Aorta (tissue), 5 donors: ENCODE measurements at places on chromosomes 5 and 9.

GRCh38 chr5:58127255-58128220 is 332.3 kb downstream of the PLK2 start:
- no peak for DNase-seq

DNA sequence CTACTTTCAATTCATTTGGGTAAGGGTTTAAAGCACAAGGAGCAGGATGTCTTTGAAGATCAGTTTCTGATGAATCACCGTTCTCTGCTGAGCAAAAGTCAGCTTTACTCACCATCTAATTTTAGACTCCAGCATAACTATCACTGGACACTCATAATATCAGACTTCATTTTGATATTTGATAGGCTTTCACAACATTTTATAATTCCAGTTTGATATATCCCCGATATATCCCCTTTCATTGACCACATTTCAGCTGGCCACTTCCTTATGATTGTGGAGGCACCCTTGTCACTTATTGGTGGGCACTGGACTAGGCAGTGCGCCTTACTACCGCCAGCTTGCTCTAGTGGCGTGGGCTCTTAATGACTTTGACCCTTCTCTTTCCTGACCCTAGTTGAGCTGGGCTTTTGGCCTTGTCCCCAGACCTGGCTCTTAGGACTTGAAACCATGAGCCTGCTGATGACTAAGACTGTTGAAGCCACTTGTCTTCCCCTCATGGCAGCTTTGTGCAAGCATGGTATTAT is 46.8 kb downstream of the CYSTM1 start:
- no peak for DNase-seq

GRCh38 chr5:133827011-133827410 is 141.4 kb downstream of the C5orf15 start:
- DNase-seq: no peak

DNA sequence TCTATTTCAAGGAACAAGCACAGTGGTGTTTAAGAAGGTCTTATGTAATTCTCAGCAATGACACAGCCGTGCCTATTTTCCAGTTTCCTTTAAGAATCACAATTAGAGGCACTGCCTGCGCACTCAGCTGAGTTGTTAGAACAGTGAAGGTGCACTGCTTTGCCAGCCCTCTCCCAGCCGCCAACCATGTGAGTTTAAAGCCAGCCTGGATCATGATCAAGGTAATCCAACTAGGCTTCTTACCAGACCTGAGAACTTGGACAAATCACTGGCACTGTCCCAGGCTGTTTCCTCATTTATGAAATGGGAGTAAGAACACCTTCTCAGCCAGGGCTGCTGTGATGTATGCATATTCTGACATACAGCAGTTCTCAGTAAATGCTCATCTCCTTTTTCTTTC is 99.6 kb downstream of the ASTN2 start:
- no peak for DNase-seq

DNA sequence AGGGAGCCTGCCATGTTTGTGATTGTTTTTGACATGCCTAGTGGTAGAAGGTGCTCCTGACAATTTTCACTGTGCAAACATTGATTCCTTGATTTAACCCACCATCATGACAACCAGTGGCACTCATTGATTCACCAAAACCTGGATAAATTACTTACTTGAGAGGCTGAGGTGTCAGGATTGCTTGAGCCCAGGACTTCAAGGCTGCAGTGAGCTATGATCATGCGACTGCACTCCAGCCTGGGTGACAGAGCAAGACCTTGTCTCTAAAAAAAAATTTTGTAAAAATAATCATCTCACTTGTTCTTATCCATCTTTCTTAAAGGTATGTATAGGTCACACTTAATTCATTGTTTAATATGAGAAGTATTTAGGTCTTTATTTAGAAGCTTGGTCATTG is 401.3 kb downstream of the ARRDC3 start:
- no peak for DNase-seq

GRCh38 chr9:87873607-87874303 is 8.9 kb upstream of the SPATA31E1 start:
- DNase-seq: no peak

- no peak for DNase-seq
Observed at GRCh38 chr9:91978740-91979414, 28.8 kb upstream of the ROR2 start.

GRCh38 chr9:79559495-79560181 is 12.1 kb upstream of the TLE4 start:
- no peak for DNase-seq

DNA sequence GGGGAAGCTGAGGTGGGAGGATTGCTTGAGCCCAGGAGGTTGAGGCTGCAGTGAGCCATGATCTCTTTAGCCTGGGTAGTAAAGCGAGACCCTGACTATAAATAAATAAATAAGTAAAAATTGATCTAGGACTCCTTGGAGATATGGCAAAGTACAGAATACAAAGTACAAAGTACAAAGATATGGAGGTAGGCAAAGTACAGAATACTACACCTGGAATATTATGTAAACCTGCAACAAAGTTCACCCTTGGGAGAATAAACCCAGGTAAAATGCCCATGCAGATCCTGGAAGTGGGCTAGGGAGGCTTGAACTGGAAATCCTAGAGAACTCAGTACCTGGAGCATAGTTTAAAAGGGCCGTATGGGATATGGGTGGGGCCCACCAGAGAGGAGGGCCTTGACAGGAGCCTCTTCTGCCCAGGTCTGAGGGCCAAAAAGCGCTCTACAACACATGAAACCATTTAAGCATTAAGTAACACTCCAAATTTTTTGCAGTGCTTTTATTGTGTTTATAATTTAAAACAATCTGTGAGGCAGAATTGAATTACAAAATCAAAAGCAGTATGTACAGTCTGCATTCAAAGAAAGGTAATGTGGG is 20.7 kb downstream of the TTC1 start:
- no peak for DNase-seq

GRCh38 chr5:179618923-179619554 is 4.4 kb downstream of the HNRNPH1 start:
- no peak for DNase-seq

DNA sequence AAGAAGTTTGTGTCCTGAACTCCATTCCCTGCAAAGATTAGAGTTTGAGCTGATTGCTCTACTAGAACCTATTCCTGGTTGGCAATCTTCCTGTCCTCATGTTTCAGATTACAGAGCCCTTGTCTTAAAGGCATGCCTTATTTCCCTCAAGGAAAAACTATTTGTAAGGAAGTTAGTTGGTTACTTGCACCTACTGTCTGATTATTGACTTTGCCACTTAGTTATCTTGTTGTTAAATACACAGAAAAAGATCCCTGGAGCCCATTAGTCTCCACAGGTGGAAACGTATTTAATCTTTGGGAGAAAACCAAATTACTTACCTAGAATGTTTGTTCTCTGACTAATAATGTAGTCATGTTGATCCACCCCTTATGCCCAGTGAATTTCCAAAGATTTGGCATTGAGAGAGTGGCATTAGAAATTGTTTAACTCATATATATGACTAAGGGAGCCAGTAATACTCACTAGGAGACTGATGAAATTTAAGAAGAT is 132.3 kb upstream of the ELL2 start:
- DNase-seq: no peak

GRCh38 chr5:65861830-65862241 is 64.5 kb upstream of the ERBIN start:
- DNase-seq: no peak

GRCh38 chr9:92122800-92123199 is 7.6 kb upstream of the SPTLC1 start:
- DNase-seq: no peak

GRCh38 chr9:17578911-17579793 is at the start of gene SH3GL2:
Gene SH3GL2, plus strand, starts transcription at chr9:17579066.
- DNase-seq: no peak

DNA sequence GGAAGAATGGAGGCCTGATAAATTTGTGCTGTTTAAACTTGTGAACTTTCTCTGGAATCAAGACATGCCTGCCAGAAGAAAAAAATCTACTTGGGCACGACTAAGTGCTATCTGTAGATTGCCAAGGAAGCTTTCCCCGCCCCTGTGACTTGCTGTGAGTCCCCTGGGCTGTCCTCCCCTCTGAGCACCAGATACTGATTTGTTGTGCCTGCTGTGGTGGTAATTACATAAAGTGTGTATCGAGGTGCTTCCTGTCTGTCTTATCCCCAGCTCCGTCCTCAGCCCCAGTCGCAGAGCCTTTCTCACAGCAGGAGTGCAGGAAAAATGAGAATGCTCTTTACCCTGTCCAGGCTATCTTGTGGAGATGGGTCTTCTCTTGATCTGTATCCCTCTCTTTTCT is 53.9 kb downstream of the TRIO start:
- DNase-seq: no peak

DNA sequence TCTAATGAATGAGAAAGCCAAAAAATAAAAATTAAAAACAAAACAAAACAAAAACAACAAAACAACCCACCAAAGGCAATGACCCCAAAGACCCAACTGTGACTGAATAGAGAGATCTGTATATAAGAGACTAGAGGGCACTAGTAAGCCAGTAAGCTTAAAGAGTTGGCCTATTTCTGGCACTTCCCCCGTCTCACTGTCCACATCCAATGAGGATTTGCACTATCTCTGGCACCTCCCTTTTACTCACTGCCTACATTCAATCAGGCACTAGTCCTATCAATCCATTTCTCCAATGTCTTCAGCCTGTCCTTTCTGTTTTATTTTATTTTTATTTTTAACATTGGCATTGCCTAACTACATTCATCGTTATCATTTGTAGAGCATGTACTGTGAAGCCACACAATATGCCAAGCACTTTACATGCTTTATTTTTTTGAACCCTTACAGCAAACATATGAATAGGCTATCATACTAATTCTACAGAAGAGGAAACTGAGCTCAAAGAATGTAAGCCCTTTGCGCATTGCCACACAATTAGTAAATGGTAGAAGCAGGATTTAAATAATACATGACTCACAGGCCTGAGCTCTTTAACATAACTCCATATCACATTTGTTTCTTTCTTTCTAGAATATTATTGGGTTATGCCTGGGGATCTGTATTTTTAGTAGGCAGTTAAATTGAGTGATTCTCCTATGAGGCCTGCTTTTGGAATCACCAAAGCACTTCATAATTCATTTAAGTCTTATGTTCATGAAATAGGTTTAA is 70.0 kb downstream of the C6 start:
- no peak for DNase-seq

DNA sequence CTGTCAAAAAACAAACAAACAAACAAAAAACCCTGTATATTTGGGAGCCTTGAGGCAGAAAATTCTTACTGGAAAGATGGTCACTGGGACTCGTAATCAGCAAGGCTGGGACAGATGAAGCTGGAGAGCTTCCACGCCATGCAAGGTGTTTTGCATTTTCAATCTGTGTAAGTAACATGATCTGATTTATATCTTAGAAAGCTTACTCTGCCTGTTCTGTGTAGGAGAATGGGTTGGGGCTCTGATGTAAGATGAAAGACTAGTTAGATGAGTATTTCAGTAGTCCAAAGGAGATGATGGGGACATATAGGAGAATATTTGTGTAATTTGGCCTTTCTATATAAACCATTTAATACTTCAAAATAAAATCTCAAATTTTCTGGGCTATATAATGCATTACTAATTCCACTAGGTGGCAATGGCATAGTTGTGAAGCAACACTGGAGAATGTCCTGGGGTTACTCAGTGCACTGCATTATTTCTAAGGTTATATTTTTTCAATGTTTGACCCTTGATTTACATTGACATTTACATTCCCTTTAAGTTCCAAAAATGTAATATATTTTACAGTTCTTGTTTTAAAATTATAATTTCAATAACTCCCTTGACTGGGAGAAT is 21.9 kb upstream of the FSD1L start:
- DNase-seq: no peak

DNA sequence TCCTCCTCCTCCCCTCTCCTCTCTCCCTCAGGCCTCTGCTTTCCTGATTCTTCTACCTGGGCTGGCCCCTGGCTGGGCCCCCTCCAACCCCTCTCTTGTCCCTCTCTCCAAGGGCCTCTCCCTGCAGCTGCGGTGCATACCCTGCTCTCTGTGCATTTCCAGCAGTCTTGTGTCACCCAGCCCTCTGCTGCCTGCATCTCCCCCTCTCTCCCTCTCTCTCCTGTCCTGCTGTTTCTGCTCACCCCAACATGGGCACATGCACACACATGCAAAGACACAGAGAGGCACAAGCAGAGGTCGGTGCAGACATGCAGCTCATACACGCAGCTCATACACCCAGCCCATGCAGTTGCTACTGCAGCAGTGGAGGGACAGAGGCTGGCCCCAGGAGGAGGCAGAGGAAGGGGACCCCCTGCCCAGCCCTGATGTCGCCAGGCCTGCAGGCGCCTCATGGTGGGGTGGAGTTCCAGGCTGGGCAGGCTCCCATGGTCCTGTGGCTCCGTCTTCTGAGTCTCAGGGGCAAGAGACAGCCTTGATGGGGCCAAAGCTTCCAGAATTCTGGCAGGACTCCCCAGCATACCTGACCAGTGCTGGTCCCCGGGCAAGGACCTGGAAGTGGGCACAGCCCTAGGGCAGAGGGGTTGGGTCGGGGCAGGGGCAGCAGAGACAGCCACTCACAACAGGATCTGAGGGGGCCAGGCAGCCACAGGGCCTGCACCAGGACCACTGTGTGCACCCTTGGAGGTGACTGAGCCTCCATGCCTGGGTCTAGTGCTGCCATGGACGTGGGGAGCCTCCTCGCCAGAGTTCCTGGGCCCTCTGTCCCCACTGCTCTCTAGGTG is 216.9 kb downstream of the C9orf50 start:
- DNase-seq: peak; percentile 38

DNA sequence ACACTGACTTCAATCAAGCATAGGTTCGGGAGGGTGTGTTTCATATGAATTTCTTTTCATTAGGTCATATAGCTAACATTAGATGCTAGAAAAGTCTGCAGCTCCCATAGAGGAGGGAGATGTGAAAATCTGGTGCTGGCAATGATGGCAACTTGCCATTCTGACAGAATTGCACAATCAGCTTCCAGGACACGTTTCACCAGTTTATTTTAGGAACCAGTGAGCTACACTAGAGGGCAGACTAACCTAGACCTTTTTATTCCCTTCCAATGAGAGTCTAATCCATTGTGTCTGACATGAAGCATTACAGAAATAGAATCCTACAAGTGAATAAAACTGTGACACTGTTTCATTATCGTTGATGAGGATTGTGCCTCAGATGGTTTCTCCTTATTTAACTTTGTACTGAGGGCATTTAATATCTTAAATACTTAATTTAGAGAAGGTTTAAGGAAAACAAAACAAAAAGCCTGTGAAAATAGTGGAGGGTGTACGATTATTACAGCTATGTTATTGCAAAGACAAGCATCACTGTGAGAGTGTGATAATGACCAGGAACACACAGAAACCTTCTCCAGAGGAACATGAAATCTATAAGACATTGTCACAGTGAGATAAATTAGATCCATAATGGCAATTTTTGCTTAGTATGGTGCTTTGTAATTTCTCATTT is 363.3 kb upstream of the RPS23 start:
- peak; percentile 79 for DNase-seq

GRCh38 chr9:14350754-14351153 is 36.8 kb upstream of the NFIB start:
- no peak for DNase-seq

GRCh38 chr5:154159343-154159742 is 31.2 kb upstream of the GALNT10 start:
- no peak for DNase-seq

DNA sequence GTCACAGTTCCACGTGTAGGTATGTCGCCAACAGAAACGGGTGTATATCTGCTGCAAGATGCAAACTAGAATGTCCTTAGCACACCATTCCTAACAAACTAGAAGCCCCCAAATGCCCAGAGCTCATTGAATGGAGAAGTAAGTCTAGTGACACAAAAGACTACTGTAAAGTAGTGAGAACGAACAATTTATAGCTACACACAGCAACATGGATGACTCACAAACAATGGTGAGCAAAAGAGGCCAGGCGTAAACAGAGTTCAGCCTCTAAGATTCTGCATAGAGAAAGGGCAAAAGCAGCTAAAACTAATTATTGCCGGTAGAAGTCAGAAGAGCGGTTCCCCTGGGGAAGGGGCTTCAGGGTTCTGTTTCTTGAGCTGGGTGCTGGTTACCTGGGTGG is 74.7 kb downstream of the AMBP start:
- no peak for DNase-seq
